ENCODE measurements at places on chromosomes 3 and 15.
A peak's percentile ranks its signal among the peaks of the same experiment; 100 is the strongest.

- no peak for DNase-seq
Observed at GRCh38 chr15:38499651-38500050, 45.7 kb downstream of the FAM98B start.

DNA sequence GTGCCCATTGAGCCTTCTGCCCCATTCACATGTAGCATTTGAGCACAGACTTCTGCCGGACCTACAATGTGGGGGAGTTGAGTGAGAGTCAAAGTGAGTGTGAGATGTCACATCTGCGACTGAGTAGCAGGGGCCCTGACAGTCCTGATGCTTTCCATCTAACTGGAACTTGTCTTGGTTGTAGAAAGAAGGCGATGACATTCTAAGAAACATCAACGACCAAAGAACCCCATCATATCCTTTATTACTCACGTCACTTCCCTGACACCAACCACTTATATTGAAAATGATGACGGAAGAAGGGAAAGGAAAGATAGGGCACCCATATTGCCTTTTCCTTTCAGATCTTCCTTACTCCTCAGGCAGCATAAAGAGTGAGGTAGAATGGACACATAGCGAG is 30.5 kb downstream of the SMAD3 start:
- no peak for DNase-seq

DNA sequence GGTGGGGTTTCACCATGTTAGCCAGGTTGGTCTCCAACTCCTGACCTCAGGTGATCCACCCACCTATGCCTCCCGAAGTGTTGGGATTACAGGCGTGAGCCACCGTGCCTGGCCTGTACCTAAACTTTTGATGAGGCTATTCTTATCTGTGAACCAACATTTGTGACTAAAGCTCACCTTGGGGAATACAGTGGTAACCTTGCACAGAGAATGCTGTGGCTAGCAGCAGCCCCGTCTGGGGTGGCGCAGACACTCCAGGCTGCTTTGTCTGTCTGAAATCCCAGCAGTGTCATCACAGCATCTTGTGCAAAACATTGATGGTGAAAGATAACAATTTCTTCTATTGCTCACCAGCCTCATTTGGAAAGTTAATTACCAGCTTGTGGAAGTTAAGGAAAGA is 58.9 kb downstream of the CMTM8 start:
- no peak for DNase-seq

DNA sequence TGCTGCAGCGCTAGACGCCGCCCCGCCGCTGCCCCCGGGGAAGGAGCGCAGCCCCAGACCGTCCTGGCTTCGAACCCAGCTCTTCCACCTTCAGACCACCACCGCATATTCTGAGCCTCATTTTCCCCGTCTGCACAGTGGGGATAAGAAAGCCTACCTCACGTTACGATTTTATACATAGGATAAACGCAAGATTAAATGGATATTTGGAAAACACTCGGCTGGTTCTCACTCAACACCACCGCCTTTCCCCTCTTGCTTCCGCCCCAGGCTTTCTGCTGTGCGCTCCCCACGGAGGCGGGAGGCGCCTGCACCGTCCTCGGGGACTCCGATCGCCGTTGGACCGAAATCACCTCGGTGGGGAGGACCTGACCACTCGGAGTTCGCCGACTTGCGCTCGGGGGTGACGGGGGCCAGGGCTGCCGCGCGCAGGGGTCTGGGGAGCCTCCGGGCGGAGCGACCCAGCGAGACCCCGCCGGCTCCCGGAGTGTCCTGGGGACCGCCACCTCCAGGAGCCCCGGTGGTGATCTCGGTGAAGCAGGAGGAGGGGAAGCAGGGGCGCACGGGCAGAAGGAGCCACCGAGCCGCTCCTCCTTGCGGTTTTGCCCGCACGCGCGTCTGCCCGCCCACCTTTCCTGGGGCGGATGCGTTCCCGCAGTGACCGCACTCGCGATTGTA is 4.0 kb downstream of the FBXL22 start:
- peak; percentile 37 for DNase-seq

- DNase-seq: no peak
Observed at GRCh38 chr15:78923015-78923414, 21.8 kb downstream of the CTSH start.

Measured in endothelial cell (in vitro differentiated cells).